ENCODE measurements at places on chromosomes 7 and 10.

GRCh38 chr10:48902096-48902495 is 37.5 kb downstream of the LRRC18 start:
- no peak for ATAC-seq

- no peak for ATAC-seq
Measured at GRCh38 chr10:122876467-122876855, 2.9 kb downstream of the FAM24B start.

- ATAC-seq, result no peak
Measured at GRCh38 chr10:19411119-19411518, 362.5 kb downstream of the MALRD1 start.

DNA sequence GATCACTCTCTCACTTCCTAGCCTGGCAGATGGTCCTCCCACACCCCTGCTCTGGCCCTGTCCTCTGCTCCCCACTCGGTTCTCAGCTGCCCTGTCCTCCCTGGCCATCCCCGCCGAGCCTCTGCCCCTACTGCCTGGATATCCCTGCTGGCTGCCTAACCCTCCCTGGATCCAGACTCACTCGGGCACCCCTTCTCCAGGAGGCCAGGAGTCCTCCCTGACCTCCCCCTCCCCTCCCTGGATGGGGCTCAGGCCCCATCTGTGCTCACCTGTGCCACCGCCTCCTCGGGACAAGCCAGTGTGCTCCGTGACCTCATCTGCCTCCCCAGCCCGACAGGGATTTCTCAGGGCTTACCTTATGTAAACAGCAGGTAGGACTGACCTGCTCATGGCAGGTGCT is 406.1 kb downstream of the TCERG1L start:
- ATAC-seq, result no peak

DNA sequence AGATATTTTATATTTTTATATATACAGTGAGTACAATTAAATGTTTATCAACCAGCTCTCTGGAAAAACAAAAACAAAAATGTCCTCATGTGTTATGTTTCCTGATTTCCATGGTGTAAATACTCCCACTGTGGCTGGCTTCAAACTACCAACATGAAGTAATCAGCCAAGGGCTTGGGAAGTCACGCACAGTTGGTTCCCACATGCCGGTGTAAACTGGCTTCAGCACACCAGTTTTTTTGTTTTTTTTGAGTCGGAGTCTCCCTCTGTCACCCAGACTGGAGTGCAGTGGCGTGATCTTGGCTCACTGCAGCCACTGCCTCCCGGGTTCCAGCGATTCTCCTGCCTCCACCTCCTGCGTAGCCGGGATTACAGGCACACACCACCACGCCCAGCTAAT is 11.8 kb downstream of the OSBPL3 start:
- ATAC-seq, result no peak

DNA sequence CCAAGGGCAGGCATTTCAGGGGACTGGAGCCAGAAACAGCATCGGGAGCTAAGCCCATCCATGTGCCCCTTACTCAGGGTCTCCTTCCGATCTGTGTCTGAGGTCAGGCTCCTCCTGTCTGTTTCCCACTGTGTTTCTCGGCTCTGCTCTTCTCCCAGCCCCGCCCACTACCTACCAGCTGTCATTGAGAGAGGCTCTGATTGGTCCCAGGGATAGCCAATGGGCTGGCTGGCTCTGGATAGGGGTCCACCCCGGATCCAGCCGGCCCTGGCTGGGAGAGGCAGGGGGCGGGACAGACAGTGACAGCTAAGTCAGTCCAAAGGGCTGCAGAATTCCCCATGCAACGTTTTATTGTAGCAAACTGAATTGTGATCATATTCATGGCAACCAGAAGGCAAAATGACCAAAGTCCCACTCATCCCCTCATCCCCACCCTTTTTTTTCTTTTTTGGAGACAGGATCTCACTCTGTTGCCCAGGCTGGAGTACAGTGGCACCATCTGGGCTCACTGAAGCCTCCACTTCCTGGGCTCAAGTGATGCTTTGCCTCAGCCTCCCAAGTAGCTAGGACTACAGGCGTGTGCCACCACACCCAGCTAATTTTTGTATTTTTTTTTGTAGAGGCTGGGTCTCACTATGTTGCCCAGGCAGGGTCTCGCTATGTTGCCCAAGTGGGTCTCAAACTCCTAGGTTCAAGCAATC is 76.3 kb downstream of the CLIP2 start:
- ATAC-seq, result no peak

- ATAC-seq, result no peak
Measured at GRCh38 chr7:13757841-13758240, 231.6 kb downstream of the ETV1 start.

GRCh38 chr7:115812794-115813193 is 217.8 kb downstream of the TFEC start:
- ATAC-seq, result no peak
